Naive B cell (primary cell): ENCODE measurements at places on chromosomes 6 and 20.

DNA sequence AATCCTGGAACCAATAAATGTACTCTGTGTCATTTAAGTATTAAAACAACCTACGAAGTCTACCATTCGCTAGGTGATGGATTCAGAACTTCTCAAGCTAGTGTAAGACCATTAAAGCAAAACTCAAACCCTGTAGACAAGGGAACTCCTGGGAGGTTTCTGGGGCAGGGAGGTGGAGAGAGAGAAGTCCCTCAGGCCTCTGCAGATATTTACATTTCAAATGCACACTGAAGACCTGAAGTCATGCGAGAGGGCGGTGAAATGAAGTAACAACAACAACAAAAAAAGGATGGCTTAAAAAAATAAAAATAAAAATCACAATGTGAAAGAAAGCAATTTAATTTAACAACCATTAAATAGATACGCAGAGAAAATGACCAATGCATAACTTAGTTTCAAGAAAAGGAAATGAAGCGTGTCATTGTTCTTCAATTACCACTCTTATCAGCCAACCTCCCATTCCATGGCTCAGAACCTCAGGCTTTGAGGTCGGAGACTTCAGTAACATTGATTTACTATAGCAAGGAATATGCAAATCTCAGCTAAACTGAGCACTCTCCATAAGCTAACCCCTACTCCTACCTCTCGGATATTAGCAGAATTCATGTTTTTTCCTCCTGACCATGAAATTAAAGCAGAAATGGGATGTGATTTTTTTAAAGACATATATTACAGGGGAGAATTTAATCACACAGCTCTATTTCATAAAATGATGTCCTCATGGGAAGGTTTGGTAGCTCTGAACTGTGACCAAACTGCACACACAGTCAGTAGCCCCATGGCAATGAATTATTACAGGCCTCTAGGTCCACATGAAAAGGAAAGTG, 140.6 kb downstream of the KIF16B start:
- DNase-seq: no peak

DNA sequence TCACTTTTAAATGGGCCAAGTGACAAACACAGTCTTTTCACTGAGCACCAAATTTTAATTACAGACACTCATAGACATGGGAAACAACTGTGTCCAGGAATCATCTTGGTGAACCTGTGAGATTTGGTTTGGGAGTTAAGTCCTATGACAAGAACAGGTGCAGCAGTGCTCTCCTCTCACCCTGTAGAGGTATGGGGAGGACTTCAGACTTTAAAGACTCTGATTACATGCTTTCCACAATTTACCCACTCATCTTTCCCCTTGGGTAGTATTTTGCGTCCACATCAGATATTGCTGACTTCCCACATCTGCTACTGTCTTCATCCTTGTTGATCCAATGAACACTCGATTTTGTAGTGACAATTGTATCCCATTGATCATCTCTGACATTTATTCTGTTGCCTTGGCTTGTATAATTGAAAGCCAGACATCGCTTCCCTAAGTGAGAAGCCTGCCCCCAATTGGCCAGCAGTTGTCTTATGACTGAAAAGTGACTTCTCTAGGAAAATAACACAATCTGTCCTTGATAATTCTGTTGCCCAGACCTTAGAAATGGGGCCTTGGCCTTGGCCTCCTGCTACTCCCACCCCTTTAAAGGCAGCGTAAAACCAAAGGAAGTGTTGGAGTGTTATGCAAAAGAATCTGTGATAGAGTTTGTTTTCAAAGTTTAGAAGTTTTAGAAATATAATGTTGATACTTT, 40.0 kb downstream of the TXLNB start:
- DNase-seq: no peak

DNA sequence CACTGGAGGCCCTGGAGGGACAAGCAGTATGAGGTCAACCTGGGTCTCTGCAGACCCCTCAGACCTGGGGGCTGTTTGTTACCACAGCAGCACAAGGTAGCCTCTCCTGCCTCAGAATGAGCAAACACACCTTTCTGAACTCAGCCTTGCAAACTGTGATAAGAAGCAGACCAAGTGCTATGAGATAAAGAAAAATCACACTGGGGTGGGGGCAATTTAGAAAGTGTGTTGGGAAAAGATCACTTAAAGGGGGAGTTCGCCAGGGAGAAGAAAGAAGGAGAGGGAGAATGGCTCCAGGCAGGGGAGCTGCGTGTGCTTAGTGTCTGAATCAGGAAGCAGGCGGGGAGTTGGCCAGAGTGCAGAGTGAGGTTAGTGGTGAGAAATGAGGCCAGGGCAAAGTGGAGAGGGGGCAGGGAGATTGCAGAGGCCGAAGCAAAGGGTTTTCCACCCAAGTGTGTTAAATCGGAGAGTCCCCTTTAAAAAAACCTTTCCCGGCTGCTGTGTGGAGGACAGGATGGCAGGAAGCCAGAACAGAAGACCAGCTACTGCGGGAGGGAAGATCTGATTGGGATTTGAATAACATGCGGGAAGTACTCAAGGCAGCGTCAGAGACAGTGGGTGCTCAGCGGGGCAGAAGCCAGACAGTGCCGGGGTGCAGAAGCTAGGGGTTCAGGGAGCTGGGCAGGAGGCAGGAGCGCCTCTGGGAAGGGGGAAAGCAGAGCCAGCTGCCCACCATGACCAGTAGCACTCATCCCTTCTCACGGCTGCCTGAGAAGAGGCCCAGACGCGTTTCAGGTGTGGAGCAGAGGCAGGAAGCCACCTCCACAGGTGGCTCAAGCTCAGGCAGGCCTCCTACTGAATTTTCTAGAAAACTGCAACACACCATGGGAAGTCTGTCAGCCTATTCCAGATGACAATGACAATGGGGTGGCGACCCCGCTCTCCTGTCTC, 9.0 kb downstream of the ADA start:
- no peak for DNase-seq

DNA sequence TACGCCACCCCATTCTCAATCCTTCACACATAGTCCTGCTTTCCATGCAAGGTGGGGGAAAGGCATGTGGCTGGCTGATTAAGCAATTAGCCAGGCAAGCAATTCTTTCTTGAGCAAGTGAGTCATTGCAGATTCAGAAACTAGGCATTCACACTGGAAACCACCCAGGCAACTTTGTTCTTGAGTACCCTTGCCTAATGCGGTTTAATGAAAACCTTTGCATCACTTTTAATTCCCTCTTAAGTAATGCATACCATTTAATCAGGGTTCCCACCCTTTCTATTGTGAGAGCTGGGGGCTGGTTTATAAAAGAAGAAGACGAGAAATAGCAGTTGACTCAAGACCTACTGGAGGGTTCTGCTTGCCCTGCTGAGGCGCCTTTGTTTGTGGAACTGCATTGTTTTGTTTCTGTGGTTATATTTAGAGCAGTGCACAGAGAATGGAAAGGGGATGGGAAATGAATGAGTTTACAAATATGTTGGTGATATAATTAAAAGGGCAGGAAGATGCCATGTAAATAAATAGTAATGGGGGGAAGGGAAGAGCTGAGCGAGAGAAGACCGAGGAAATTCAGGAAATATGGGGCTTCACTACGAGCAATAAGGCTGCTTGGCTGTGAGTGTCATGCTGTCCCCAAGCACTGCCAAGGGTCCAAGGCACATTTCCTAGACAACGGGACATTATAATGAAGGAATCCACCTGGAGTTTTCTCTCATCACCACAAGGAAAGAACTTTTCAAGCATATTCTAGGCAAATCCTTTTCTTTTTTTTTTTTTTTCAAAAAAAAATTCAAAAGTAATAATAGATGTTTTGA, 48.8 kb upstream of the TSHZ2 start:
- DNase-seq: no peak

DNA sequence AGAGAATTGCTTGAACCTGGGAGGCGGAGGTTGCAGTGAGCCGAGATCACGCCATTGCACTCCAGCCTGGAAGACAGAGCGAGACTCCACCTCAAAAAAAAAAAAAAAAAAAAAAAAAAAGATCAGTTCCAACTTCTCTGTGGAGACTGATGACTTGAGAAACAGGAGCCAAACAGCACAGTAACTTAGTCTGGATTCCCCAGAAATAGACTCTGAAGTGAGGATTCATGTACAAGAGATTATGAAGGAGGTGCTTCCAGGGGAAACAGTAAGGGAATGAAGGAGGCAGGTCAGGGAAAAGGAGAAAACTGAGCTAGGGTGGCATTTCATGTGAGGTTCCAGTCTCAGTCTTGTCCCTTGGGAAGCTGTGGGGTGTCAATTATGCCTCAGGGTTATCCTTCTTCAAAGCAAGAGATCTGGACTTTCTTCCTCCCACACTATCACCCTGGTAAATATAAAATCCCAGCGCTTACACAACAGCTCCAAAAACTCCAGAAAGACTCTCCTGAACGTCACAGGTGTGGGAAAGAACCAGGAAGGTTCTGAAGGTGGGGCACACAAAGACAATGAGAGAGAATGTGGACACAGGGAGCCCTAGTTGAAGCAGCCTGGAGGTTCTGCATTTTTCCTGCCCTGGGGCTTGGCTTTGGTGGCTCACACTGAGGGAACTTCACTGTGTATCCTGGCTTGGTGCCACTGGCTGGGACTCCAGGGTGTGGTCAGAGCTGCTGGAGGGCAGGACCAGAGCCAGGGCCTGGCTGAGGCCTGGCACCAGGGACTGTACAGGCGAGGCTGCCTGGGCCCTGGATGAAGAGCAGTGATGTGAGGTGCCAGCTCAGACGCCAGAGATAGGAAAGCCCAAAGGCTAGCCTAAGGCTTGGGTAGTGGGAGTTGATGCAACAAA, 46.8 kb downstream of the PCNA start:
- no peak for DNase-seq

GRCh38 chr6:106787327-106788196, 158.2 kb downstream of the QRSL1 start:
- no peak for DNase-seq

DNA sequence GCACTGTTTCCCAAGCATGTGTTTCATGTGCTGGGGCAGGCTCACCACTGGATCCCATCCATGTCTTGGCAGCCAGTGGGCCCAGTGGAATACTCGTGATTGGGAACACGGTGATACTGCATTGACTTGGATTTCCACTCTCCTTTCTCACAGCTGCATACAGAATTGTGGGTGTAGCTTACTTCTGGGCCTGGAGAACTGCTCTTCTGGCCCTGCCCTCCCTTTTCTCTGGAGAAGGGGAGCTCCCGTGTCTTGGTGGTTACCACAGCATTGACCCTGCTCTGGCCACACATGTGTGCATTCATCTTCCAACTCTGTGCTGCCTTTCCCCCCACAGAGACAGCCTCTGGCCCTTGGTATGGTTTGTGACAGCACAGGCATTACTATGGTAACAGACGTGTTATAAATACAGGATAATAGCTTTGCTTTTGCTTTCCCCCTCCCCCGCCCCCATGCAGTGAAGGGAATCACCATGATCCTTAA, 21.6 kb downstream of the SOBP start:
- no peak for DNase-seq

GRCh38 chr6:80636689-80637088, 530.2 kb downstream of the BCKDHB start:
- no peak for DNase-seq

- no peak for DNase-seq
Observed at GRCh38 chr6:13044896-13045295, 283.4 kb downstream of the TBC1D7 start.

GRCh38 chr6:127566119-127566518, 10.9 kb upstream of the C6orf58 start:
- DNase-seq: no peak

DNA sequence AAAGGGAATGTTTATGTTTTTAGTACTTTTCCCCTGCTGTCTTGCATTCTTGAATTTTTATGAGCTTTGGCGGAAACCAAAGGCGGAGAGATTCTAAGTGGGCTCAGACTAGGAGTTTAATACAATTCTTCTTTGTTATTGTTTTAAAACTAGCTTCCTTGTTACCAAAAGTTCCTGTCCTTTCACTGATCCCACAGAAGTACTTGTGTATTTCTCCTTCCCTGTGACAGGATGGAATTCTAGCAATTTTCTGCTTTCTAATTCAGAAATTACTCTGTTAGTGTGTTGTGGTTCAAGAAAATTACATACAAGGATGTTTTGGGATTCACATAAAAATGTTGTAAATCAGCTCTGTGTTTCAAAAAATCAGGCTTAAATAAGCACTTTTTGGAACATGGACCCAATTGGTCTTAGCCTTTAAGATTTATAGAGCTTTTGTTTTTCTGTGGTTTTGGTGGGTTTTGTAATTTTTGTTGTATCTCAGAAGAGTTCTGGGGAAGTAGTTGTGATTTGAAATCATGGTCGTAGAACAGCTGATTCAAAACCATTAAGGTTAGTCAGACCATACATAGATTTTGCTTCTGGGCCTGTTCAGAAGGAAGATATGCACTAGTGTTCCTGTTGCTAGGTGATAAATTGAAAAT, 17.6 kb upstream of the CTAGE9 start:
- DNase-seq: no peak

DNA sequence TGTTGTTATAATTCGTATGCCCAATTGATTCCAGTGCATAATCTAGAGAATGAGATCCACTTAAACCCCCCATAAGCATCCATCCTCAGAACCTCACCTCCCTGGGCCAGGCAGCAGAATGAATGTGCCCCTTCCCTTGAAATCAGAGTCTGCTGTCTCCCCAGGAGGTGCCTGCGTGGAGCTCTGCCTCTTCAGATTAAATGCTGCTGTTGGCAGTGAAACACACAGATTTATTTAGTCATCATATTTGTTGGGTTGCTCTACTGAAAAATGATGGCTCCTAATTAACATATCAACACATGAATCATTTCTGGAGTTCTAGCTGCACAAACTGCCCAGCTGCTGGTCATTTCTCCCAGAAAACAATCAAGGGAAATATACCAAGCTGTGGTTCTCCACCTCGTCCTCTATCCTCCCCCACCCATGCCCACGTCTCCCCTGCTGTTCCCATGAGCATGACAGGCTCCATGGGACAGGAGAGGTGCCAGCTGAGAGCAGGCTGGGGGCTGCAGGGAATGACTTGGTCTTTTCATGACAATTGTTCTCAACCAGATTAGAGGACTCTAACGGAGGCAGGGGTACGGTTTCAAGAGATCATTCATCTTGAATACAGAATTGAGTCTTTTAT, 633.1 kb downstream of the CDH26 start:
- DNase-seq: no peak

DNA sequence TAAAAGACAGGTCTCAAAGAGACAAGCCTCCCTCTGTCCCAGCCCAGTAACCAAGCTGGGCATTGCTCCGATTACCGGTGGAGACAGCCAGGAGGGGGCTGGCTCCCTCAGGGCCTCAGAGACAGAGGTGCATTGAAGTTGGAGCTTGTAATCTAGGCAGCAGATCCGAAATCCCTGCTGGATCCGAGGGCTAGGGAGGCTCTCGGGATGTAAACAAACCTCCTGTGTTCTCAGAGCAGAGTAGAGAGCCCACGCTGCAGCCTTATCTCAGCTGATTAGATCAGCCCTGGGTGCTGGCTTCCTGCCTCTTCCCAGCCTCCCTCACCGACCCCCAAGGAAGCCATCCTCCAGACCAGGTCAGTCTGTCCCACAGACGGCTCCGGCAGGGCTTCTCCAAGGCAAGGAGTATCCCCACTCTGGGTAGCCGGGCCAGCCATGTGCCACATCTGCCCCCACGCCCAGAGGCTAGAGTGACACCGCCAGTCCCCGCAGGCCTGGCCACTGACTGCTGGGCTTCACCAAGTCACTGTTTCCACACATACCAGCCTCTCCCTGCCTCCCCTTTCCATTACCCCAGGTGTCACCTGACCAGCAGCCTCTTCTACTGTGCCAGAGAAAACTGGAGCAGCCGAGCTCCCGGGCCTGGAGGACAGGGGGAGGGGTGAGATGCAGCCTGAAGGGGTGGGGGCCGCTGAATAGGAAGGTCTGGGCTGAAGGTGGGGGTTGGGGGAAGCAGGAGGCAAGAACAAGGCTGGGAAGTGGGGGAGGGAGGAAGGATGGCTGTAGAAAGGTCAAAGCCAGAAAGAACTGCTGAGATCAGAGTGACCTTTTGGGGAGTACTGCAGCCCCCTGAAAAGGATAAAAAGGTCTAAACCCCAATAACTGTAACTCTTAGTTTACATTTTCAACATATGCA, 6.0 kb downstream of the SDC4 start:
- DNase-seq: no peak
